Stimulated activated CD8-positive, alpha-beta memory T cell treated with anti-CD3 and anti-CD28 coated beads, Interleukin-15, amount 100 ng/mL, for 4 hours (primary cell): ENCODE measurements at places on chromosomes 4 and X.

DNA sequence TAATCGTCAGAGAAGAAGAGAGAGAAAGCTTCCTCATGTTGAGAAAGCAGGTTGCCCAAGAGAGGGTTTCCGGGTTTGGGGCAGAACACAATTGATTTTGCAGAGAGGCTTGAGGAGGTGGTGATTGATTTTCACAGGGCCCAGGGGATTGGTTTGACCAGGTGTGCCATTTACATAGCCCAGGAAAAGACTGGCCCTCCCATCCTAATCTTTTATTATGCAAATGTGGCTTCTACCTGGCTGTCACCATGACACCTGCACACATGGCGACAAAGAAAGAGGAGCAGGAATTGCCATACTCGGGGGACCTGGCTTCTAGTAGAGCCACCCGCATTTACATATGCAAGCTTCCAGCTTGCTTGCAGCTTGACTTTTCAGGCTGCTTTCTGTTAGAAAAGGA, 405.3 kb downstream of the PPP4R3C start:
- DNase-seq, result no peak

GRCh38 chr4:133969202-133969848, 232.3 kb downstream of the PABPC4L start:
- DNase-seq, result no peak

DNA sequence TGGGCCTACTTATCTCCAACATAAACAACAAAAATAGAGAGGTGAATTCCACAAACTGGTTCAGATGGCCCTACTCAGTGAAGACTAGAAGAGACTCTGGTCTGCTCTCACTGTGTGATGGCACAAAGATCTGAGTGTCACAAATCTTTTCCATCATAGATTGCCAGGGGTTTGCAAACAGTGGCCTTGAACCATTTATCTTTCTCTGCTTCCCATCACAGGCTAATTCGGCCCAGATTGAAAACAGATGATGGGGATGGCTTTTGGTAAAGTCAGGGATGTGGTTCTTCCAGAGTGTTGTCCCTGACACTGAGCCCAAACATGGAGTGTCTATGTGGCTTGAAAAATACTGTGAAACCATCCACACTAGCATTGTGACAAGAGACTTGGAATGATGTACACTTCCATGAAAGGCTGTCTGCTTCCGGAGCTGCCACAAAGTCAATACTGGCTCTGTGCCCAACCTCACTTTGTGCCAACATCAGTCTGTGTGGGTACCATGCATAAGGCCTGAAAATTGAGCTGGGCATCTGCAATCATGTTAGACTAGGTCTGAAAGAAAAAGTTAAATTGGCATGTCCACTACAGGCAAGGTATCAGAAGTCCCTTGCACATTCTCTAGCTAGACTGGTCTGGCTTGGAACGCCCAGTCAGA, 25.2 kb upstream of the PLAC1 start:
- DNase-seq, result no peak

- DNase-seq, result no peak
Measured at GRCh38 chr4:1874201-1874600, 3.0 kb downstream of the NSD2 start.

- no peak for DNase-seq
Measured at GRCh38 chrX:49995107-49995731, 72.8 kb downstream of the CLCN5 start.

DNA sequence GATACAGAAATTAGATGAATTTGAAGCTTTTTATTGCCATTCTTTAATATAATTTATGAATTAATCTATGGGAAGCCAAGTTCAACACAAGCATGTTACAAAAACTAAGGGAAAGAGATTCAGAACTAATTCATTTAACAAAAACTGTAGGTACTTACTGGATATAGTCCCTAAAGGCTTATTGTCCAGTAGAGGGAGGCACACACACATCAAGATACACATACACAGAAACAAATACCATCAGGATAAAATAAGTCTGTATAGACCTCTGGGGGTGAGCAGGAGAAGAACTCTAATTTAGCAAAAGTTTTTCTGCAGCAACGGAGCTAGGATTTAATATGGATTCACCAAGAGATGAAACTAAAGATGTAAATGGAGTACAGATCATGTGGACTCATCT, 83.0 kb upstream of the IL13RA1 start:
- DNase-seq, result no peak

DNA sequence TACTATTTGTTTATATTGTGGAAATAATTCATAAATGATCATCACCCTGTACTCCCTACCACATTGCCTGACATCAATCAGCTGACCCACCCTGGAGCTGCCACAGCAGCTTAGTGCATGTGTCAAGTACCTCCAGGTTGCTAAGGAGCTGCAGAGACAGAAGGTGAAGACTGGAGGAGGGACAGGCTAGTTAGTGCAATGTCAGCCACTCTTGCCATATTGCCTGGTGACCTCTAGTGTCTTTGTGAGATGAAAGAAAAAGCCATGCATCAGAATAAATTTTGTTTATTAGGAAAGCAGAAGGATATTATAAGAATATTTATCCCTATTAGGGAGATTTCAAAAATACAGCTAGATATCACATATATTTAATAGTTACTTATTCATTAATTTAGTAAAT, 243.9 kb upstream of the FAT4 start:
- no peak for DNase-seq

GRCh38 chr4:113788888-113789287, 27.4 kb upstream of the CAMK2D start:
- DNase-seq, result no peak

- DNase-seq, result no peak
Measured at GRCh38 chr4:94676970-94677369, 80.8 kb upstream of the BMPR1B start.

DNA sequence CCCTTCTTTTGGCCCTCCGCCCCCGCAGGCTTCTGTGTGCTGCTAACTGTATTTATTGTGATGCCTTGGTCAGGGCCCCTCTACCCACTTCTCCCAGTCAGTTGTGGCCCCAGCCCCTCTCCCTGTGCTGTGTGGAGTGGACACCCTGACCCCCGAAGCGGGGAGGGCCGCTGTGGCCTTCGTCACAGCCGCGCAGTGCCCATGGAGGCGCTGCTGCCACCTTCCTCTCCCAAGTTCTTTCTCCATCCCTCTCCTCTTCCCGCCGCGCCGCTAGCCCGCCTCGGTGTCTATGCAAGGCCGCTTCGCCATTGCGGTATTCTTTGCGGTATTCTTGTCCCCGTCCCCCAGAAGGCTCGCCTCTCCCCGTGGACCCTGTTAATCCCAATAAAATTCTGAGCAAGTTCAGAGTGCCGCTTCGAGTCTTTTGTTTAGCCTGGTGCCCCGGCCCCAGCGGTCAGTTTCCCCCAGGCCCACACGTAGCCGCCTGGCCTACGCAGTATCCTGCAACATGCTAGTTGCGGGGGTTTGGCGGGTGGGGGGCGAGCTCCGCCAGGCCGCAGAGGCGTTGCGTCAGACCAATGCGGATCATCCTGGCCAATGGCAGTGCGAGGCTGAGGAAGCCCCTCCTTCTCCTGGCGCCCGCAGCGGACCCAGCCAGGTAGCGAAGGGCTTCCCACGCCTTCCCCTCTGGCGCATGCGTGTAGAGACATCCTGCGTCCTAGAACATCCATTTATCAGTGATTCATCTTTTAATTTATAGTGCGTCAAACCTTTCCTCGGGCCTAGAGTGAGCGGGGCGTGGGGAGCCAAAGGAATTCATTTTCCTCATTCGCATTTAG, 5.6 kb upstream of the KANTR start:
- peak; percentile 67 for DNase-seq

- DNase-seq, result no peak
Measured at GRCh38 chrX:11363069-11363594, 69.9 kb downstream of the AMELX start.

DNA sequence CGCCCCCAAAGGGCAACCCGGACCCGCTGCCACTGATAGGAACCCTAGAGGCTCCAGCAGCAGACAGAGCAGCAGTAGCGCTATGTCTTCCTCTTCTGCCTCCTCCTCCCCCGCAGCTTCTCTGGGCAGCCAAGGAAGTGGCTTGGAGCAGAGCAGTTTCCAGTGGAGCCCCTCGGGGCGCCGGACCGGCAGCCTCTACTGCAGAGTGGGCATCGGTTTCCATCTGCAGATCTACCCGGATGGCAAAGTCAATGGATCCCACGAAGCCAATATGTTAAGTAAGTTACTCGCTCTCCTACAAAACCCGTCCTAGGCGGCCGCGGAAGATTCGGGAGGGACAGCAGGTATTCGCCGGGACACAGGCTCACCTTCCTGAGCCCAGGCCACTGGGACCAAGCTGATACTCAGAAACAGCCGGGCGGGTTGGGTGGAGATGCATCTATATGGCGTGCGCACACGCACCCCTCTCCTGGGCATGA, 477 bp downstream of the FGF5 start:
- DNase-seq, result no peak

- no peak for DNase-seq
Measured at GRCh38 chr4:20287246-20287645, 35.5 kb downstream of the SLIT2 start.

GRCh38 chr4:157918036-157918832, 254.6 kb downstream of the GASK1B start:
- no peak for DNase-seq

- no peak for DNase-seq
Measured at GRCh38 chrX:131762802-131763234, 218.9 kb downstream of the OR13H1 start.

- no peak for DNase-seq
Measured at GRCh38 chrX:46788902-46789301, 30.0 kb upstream of the SLC9A7 start.

- DNase-seq, result no peak
Measured at GRCh38 chrX:119537487-119537886, 27.7 kb downstream of the STEEP1 start.

- DNase-seq, result no peak
Measured at GRCh38 chr4:99252746-99253145, 33.7 kb upstream of the ADH6 start.

GRCh38 chr4:2222838-2223237, 19.1 kb downstream of the HAUS3 start:
- DNase-seq, result no peak

DNA sequence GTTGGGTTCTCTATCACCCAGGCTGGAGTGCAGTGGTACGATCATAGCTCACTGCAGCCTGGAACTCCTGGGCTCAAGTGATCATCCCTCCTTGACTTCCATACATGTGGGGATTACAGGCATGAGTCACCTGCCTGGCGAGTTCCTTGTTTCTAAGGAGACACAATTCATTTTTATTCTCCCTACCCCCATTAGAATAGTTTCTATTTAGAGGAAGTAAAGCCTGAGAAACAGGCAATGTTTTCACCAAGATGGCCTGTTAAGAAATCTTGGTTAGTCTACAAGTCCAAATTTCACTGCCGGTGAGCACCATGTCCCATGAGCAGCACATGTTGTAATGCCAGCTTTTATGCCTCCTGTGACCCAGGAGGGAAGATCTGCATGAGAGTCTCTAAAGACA, 5.7 kb downstream of the CYBB start:
- DNase-seq, result no peak

- DNase-seq, result no peak
Measured at GRCh38 chr4:84944947-84945346, 21.5 kb downstream of the WDFY3 start.

DNA sequence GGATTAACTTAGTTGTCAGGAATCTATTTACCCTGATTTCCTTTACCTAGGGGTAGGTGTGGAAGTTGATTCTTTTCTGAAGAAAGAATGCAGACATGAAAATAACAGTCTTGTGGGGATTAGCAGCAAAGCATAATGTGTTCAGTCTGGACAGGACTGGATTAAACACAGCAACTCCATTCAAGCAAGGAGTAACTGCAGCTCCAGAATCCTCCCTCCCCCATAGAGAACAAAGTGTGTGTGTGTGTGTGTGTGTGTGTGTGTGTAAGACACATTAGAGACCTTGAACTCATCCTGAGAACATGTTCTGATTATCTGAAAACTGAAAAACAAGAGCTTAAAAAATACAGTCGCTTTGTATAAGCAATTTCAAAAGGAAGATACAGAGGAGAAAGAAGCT, 9.3 kb downstream of the C4orf54 start:
- no peak for DNase-seq
